Calu3 (cell line): ENCODE measurements at places on chromosomes 4 and X. TPM values are rescaled to one million over a fixed set of nuclear protein-coding genes. Genes with fewer than 3 reads are reported as not detected.

GRCh38 chr4:168715896-168716295, 219.0 kb downstream of the PALLD start:
- DNase-seq: no peak

- no peak for DNase-seq
These were observed 50.1 kb upstream of the ACSL4 start for GRCh38 chrX:109782994-109783700.

- no peak for DNase-seq
These were observed 102.3 kb upstream of the MAB21L2 start for GRCh38 chr4:150479657-150480056.

- DNase-seq: peak; percentile 4
These were observed 23.5 kb downstream of the OTC start for GRCh38 chrX:38375891-38376290.

DNA sequence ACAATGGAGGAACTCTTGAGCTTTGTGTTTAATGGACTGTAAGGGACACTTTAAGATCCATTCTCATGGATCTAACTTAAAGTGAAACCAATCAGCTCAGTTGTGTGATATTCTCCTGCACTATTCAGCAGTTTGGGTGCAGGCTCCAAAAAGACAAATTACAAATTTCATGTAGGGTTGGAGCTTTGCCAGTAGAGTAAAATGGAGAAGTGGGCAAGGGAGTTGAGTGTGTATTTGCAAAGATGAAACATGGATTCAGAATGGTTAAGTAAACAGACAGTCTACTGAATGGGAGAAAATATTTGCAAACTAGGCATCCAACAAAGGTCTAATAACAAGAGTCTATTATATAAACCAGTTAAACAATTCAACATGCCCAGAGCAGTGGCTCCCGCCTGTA, 21.2 kb upstream of the MID2 start:
- no peak for DNase-seq

DNA sequence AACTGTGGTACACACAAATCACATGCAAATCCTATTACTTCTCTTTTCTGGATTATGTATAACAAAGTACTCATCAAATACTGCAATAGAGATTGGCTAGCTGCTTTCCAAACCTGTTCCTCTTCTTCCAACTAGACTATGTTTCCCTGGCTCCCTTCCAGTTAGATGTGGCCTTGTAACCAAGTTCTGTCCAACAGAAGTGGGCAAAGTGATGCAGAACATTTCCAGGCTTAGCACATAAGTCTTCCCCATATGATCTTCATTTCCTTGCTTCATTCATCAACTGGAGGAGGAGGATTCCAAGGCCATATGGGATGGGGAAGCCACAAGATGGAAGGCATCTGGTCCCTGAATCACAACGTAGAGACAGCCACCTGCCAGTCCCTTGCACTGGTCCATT, 8.0 kb downstream of the SLC9A7 start:
- no peak for DNase-seq

- DNase-seq: no peak
These were observed 28.9 kb upstream of the CHRNA9 start for GRCh38 chr4:40306226-40306625.

GRCh38 chr4:121758925-121759568, 5.9 kb downstream of the SMIM43 start:
- DNase-seq: no peak

The TEX13B gene
- not detected in 2 replicates for total RNA-seq

The LPAR4 gene
- not detected in 2 replicates for total RNA-seq

The CTAG2 gene
- total RNA-seq: not detected in 2 replicates
